Thoracic aorta (tissue), 2 donors: ENCODE measurements at places on chromosomes 4 and X.

DNA sequence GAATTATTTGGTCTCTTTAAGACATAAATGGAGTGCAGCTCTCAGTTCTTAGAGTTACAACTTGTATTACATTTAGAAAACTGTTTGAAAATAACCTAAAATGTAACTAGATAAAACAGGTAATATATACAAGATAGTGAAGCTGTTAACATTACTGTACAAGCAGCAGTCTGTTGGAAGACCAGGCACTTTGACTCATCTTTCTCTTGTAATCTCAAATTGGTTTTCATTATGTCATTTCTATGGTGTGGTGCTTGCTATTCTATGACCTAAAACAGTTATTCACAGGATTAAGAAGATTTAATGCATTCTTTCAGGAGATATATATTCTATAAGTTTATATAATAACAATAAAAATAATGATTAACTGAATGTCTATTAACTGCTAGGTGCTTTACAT, 282.5 kb upstream of the PITX2 start:
- H3K4me3 ChIP-seq: no peak overlapping the region
- no peak overlapping the region for H3K27ac ChIP-seq
- DNase-seq: no peak
- no peaks in the 10 kb centered on the region for H3K36me3 ChIP-seq
- no peaks in the 10 kb centered on the region for H3K4me1 ChIP-seq

DNA sequence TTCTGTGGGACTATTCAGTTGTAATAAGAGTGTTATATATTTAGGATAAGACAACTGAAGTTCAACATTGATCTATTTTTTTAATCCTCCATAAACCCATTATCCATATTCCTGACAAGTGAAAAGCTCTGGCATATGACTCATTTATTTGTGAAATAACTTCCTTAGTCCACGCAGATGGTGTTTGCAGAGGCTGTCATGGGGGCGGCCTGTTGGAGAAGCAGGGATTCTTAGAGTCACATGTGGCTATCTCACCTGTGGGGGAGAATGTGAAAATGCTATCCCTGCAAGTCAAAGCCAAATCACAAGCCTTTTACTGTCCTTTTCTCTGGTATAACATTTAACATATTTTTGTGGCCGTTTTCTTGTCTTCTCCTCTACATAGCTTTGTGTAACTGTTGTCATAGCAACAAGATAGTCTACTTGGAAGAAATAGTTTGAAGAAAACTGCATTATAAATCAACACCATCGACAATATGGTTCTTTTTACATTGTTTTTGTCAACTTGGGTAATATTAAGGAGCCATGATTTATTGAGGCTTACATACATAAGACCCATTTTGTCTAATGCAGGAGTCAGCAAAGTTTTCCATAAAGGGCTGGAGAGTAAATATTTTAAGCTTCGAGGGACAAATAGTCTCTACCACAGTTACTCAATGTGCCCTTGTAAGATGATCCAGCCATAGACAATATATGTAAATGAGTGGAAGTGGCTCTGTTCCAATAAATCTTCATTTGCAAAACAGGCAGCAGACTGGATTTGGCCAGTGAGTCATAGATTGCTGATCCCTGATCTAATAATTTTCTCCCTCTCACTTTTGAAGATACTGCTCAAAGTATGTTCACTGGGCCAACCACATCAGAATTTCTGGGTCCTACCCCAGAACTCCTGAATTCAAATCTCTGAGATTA, 395.0 kb downstream of the DTHD1 start:
- DNase-seq: no peak
- no peaks in the 10 kb centered on the region for H3K36me3 ChIP-seq
- H3K4me1 ChIP-seq: no peaks in the 10 kb centered on the region
- no peak overlapping the region for H3K4me3 ChIP-seq
- no peak overlapping the region for H3K27ac ChIP-seq

DNA sequence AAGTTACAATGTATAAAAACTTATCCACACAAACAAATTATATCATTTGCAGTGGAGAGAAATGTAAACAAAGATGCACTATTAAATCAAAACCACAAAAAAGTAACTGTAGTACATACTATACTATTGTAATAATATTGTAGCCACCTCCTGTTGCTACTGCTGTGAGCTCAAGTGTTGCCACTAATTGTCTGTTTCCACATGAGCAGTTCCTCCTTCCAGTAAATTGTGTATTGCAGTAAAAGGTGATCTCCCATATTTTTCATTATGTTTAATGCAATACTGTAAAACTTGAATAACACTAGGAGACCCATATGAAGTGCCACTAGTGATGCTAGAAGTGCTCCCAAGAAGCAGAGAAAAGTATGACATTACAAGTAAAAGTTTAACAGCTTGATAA, 11.7 kb downstream of the LIN54 start:
- no peaks in the 10 kb centered on the region for H3K27me3 ChIP-seq
- H3K27ac ChIP-seq: no peak overlapping the region
- no peaks in the 10 kb centered on the region for H3K4me1 ChIP-seq
- H3K36me3 ChIP-seq: no peaks in the 10 kb centered on the region
- no peak overlapping the region for H3K4me3 ChIP-seq
- DNase-seq: no peak

GRCh38 chr4:28278676-28279075, 1418.0 kb downstream of the STIM2 start:
- no peaks in the 10 kb centered on the region for H3K36me3 ChIP-seq
- H3K27me3 ChIP-seq: no peaks in the 10 kb centered on the region
- H3K27ac ChIP-seq: no peak overlapping the region
- no peak for DNase-seq
- no peaks in the 10 kb centered on the region for H3K4me1 ChIP-seq

DNA sequence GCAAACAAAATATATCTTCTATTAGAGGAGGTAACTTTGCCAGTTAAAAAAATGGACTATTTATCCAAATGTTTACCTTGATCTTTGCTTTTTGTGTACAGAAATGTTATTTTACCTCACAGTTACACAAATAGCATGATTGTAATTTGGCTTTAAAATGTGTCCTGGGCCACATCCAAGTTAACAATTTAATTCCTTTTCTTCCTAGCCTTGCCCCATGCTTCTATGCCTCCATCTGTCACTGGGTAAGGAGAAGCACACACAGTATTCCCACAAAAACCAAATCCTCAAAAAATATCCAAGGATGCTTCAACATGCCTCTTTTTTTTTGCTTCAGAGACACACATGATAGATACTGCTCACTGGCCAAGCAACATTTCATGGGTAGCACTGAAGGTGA, 30.9 kb downstream of the GRXCR1 start:
- H3K4me3 ChIP-seq: no peak overlapping the region
- no peaks in the 10 kb centered on the region for H3K27me3 ChIP-seq
- no peak overlapping the region for H3K27ac ChIP-seq

DNA sequence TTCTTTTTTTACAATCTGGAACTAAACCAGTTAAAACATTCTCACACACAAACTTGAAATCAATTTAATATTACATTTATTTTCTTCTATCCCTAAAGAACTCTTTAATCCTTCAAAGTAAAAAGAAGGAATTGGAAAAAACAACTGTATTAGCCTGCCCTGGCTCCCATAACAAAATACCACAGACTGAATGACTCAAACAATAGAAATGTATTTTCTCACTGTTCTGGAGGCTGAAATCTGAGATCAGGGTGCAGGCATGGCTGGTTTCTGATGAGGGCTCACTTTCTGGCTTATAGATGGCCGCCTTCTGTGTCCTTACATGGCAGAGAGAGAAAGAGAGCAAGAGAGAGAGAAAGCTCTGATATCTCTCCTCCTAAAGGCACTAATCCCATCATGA, 149.4 kb downstream of the PDGFRA start:
- H3K27me3 ChIP-seq: no peaks in the 10 kb centered on the region
- no peak overlapping the region for H3K27ac ChIP-seq
- H3K36me3 ChIP-seq: no peaks in the 10 kb centered on the region
- H3K4me1 ChIP-seq: no peaks in the 10 kb centered on the region
- DNase-seq: no peak

DNA sequence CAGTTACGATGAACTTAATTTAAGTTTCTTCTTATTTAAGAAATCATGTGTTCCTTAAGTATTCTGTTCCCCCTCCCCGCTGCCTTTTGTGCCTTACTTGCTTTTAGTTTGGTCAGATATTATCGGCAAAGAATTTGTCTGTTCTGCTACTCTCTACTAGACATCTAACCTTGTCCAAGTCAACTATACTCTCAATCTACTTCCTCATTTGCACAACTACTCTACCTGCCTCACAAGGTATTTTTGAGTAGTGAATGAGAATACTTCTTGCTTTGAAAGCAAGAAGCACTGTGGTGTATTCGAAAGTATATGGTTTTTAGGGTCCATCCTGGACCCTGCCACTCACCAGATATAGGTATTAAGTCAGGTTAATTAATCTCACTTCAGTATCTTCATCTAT, 8.0 kb upstream of the KLHL5 start:
- no peak for DNase-seq

DNA sequence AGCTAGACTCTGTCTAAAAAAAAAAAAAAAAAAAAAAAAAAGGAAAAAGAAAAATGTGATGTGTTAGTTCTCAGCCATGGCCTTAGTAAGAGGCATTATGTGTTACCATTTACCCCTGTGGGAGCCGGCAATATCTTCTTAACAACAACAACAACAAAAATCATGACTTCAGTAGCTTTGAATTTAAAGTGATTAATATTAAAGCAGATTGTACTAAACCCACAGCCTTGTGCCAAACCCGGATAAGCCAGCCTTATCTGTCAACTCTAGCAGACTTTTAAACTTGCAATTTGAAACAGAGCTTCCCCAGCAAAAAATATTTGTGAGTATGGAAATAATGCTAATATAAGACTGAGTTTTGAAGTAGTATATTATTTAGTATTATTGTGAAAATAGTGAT, 462.1 kb upstream of the GNPDA2 start:
- H3K27me3 ChIP-seq: no peaks in the 10 kb centered on the region
- H3K4me3 ChIP-seq: no peak overlapping the region
- no peak for DNase-seq
- no peak overlapping the region for H3K27ac ChIP-seq
- no peaks in the 10 kb centered on the region for H3K36me3 ChIP-seq

DNA sequence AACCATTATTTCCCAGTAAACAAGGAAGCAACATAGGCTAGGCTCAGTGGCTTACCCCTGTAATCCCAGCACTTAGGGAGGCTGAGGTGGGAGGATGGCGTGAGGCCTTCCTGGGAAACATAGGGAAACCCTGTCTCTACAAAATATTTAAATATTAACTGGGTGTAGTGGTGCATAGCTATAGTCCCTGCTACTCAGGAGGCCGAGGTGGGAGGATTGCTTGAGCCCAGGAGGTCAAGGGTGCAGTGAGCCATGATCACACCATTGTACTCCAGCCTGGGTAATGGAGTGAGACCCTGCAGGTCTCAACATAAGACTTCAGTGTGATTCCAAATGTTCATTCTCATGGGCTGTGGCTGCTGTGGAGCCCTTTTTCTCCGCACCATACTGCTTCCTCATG, 34.9 kb downstream of the FHDC1 start:
- no peaks in the 10 kb centered on the region for H3K36me3 ChIP-seq
- no peaks in the 10 kb centered on the region for H3K4me1 ChIP-seq
- H3K27ac ChIP-seq: no peak overlapping the region
- H3K4me3 ChIP-seq: no peak overlapping the region
- no peaks in the 10 kb centered on the region for H3K27me3 ChIP-seq

DNA sequence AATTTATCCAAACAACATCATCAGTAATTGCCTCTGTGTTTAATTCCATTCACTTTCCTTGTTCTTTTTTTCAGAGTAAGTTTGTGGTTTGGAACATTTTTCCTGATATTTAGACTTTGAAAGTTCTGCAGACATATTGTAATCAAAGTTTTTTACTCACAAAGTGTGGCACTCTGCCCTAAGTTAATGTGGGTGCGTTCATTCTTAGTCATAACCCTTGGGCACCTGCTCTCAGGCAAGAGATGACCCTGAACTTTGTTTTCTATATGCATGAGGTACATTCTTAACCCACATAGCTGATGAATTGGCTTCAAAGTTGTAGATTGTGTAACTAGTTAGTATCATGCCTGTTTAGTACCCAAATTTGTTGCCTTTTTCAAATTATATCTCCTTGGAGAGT, 424.3 kb downstream of the GRXCR1 start:
- no peak overlapping the region for H3K27ac ChIP-seq
- H3K4me3 ChIP-seq: no peak overlapping the region
- H3K36me3 ChIP-seq: no peaks in the 10 kb centered on the region
- H3K27me3 ChIP-seq: no peaks in the 10 kb centered on the region

- peaks cover 10% of the 10 kb centered on the region for H3K4me1 ChIP-seq
- H3K36me3 ChIP-seq: no peaks in the 10 kb centered on the region
- DNase-seq: no peak
- no peak overlapping the region for H3K4me3 ChIP-seq
Observed at GRCh38 chrX:13893826-13894225, 76.9 kb upstream of the GPM6B start.

DNA sequence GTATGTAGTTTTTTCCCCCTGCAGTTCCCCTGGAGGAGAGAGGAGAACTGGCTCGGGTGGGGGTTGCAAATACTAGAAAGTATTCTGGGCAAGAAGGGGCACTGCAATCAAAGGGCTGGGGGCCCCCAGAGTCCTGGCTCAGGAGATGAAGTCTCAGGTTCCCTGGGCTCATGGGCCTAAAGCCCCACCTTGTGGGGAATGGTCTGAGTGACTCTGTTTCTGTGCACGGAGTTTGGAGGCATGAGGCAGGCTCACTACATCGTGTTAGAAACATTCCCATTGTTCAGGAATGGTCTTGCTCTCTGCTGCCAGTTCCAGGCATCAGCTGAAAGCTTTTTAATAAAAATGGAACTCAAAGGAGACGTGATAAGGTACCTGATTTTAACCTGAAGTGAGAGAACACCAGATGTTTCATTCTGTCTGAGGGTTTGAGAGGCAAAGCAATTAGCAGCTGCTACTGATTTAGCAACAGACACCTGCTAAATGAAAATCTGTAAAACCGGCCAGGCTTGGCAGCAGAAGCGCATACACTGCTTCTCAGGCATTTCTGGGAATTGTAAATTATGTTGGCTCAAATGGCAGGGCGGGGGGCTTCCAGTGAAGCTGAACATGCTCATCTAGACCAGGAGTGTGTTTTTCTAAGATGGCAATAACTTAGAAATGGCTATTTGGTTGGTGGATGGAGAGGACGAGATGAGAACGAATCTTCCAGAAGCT, 122.7 kb downstream of the TMEM164 start:
- no peaks in the 10 kb centered on the region for H3K36me3 ChIP-seq
- H3K27me3 ChIP-seq: no peaks in the 10 kb centered on the region
- peaks cover 9% of the 10 kb centered on the region for H3K4me1 ChIP-seq
- H3K27ac ChIP-seq: no peak overlapping the region
- DNase-seq: no peak
- no peak overlapping the region for H3K4me3 ChIP-seq

DNA sequence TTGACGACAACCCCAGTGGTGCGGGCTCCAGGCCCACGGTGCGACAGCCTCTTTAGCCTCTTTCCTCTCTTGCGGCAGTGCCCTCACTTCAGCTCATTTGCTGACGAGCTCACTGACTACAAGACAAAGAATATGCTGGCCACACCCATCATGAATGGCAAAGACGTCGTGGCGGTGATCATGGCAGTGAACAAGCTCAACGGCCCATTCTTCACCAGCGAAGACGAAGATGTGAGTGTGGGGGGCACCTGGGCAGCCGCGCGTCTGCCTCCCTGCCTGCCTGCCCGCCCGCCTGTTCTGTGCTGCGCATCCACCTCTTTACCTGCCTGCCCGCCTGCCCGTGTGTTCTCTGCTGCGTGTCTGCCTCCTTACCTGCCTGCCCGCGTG, 9.2 kb downstream of the PDE6B start:
- no peaks in the 10 kb centered on the region for H3K36me3 ChIP-seq
- no peaks in the 10 kb centered on the region for H3K4me1 ChIP-seq
- H3K27me3 ChIP-seq: no peaks in the 10 kb centered on the region
- no peak overlapping the region for H3K27ac ChIP-seq
- no peak overlapping the region for H3K4me3 ChIP-seq
- DNase-seq: no peak
